Fibroblast of lung (primary cell): ENCODE measurements at places on chromosomes 11 and 22.

DNA sequence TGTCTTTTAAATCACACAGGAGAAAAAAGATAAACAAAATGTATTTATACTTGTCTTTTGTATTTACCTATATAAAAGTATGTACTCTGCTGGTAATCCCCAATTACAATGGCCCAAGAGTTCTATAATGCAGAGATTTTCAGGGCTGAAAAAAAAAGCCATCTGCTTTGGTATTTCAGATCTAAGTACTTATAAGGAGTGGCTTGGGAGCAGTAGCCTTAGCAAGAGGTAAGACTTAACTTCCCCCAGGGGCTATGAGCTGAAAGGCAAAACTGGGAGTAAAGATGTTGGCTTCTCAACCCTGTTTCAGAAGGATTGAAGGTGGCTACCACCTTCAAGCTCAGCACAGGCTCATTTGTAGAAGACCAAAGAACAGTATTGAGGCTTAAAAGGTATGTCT is 35.3 kb upstream of the EP300 start:
- no peak for DNase-seq

DNA sequence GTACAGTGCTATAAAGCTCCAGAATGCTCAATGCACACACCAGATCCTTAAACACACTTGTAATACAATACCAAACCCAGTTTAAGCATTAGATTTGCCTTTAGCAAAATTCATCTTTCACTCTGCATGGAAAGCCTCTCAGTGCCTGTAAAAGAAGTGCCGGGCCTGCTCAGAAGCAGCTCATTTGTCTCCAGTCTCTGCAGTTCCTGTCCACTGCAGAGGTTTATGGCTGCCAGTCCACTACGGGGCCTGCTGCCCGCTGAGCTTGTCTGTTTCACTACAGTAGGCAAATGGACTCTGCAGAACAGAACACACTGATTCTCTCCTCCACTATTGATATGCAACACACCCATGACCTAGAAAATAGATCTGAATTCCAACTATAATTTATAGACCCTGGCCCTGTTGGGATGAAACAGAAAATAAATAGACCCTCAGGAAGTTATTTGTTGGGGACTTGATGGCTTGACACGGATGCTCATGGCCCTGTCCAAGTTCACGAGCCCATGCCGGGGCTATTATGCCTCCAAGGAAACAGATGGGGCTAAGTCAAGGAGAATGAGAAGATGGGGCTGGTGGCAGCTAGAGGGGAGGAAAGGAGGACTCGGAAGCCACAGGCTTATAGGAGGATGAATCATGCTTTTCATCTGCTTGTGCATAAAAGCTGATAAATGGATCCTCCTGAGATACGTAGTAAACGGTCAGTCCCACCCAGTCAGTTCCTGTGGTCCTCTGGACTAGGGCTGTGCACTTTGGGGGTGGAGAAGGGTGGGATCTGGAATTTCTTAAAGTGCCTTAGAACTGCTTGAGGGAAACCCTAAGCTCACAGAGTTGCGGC is 416.8 kb upstream of the TENM4 start:
- no peak for DNase-seq

DNA sequence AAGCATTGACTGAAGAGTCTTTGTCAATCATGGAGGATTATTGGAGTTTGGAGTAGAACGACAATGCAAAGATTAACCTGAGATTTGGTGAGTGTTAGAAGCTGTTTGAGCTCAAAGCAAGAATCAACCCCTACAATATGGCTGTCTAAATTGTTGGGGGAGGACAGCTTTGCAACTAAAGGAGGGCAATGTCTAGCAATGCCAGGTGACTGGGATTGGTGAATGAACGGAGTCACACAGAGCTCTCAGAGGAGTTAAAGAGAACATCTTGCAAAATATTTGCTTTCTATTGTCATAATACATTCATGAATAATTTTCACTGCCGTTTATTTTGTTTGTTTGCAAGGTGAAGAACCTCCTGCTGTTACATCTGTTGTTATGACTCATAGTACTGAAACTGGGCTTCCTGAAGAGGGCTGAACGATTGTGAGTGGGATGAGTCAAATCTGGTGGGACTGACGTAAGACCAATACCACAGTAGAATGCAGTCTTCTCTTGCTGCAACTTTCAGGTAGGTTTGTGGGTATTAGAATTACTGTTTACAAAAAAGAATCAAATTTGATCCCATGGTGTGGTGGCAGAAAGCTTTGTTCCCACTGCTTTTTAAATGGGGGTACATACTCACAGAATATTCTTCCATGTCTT is 281.9 kb downstream of the CADM1 start:
- DNase-seq, result peak; percentile 86

DNA sequence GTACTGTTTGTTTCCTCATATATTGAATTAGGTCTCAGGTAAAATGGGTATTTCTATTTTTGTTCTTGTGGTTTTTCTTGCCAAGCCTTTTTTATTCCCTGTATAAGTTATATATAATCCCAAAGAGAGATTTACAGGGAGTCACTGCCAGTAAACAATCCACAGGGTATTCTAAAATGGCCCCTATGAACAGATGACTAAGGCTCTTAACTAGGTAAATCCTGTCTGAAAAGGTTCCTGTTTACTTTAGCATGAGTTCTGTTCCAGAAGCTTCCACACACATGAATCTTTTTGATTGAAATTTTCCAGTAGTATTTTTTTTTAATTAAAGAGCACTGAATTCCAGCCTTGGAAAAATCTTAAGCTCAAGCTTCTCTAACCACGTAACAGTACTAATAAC is 552.8 kb upstream of the CCDC179 start:
- no peak for DNase-seq

DNA sequence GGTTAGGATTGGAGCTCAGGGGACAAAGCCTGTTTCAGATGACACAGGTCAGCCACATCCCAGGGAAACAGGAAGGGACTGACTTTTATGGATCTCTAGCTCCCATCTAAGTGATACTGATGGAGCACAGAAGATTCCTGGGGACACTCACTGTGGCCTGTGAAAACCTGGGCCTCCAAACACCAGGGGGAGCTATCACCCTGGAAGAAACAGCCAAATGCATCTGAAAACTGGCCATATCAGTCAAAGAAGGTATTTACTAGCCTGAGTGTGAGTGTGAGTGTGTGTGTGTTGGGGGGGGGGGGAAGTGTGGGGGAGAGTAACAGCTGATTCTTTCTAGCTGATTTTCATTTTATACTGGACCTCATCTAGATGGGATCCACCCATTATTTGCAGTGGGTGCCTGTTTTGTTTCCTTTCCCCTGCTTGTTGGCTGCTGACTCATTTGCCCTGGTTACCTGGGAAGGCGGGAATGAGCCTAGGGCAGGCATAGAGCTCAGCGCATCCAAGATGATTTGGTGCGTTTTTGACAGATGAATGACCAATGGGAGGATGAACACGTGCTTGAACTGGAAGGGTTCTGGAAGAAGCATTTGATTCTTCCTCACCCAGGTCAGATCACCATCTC is 284.0 kb downstream of the KIRREL3 start:
- DNase-seq, result peak; percentile 33

DNA sequence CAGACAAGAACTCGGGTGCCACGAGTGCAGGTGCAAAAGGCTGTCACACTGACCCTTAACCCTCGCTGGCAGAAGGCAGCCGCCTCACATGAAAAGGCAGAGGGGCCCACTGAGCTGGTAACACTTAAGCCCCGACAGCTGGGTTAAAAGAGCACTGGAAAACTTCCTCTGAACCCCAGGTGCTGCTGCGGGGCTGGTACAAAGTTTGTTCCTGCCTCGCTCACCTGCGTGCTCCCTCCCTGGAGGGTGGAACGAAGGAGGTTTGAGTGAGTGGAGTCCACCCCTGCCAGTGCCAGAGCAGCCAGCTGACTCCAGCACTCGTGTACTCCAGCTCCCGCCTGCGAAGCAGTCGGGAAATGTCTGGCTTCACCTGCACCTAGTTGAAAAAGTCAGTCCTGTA is 12.6 kb downstream of the SULT4A1 start:
- DNase-seq, result no peak

DNA sequence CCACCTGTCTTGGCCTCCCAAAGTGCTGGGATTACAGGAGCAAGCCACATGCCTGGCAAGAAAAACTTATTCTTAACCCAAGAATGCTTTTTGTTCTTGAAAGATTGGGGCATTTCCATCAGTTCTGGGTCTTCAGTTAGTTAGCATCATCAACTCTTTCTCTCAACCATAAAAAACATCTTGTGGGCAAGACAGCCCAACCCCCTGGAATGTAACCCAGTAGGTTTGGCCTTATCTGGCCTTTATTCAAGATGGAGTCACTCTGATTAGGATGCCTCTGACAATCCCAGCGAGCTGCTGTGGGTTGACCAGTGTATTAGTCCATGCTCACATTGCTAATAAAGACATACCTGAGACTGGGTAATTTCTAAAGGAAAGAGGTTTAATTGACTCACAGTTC is 9.2 kb upstream of the TPCN2 start:
- peak; percentile 65 for DNase-seq
